ENCODE measurements at places on chromosomes 12 and 14.

GRCh38 chr14:62528296-62528695 is 517.0 kb downstream of the KCNH5 start:
- no peak for DNase-seq

DNA sequence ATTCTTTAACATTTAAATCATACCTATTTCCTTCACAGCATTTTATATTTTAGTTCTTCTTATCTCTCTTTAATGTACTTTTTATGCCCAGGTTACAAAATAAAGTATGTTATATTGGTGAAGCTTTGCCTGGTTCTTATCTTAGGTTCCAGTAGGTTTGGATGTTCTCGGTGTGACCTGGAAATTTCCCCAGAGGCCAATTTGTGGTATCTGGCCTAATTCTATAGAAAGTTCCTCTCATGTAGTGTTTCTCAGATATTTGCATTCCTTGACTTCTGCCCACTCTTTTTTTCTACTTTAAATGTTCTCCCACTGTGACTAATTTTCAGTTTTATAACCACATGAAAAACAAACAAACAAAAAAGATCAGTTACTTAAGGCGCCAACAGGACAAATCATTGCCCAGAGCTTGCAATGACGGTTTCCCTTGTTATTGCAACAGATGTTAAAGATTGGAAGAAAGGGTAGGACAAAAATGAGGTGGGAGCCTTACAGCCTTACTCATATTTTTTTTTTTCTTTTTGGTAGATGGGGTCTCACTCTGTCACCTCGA is 41.2 kb upstream of the PPM1H start:
- DNase-seq, result no peak

- no peak for DNase-seq
These were observed 40.9 kb downstream of the CDK17 start for GRCh38 chr12:96359328-96359727.

DNA sequence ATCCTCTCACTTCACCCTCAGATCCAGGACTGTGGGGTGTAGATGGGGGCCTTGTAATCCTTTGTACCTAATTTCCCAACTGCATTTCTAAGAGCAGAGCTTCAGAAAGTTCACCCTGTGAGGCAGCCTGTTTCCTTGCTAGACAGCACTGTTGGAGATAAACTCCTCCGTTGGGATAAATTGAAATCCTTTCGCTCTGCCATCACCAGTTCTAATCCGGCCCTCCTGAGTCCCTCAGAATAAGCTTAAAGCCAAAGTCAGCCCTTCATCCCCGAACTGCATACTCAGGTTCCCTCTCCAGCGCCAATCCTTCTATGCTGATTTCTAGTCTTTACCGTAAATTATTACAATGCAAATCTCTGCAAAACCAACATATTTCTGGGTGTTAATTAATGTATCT is 114.7 kb downstream of the PRMT8 start:
- DNase-seq, result no peak

GRCh38 chr12:111182382-111182781 is 186.5 kb downstream of the PHETA1 start:
- DNase-seq, result no peak

GRCh38 chr12:129208566-129208965 is 355.3 kb downstream of the GLT1D1 start:
- DNase-seq, result no peak

DNA sequence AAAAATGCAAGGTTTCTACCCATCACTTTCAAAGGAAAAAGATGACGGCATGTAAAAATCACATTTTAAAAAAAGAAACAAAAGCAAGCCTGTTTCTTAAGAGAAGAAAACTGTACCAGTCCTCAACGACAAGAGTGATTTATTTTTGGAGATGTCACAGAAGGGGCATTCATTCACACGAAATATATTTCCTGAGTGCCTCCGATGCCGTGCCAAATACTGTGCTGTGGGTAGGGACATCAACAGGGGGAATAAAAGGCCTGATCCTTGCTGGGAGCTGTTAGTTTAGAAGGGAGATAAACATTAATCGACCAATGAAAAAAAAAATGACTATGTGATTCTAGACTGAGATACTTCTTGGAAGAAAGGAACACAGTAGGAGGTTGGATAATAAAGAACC is 297.5 kb upstream of the SOX5 start:
- no peak for DNase-seq

DNA sequence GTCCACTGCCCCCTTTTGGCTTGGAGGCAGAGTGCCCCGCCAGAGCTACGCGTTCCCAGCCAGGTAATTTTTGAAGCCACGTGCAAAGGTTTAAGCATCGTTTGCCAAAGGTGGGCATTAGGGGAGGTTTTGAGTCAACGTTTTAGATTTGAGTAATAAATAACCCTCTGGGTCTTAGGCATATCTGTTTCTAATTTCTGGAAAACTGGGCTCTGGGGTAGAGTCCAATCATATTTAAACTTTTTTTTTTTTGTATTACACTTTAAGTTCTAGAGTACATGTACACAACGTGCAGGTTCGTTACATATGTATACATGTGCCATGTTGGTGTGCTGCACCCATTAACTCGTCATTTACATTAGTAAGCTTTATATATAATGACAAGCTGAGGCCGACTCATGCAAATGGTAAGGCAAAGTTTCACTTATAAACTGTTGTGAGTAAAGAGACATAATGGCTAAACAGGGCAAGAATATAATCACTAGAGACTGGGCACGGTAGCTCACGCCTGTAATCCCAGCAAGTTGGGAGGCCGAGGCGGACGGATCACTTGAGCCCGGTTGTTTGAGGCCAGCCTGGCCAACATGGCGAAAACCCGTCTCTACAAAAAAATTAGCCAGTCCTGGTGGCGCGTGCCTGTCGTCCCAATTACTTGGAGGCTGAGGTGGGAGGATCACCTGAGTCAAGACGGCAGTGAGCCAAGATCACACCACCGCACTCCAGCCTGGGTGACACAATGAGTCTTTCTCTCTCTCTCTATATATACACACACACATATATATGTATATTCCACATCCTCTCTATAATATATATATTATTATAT is 491 bp upstream of the NR2C1 start:
- DNase-seq, result no peak

All from suppressor macrophage (primary cell).